ENCODE measurements at places on chromosomes 3 and 15.

- no peak for DNase-seq
These were observed 1.2 kb downstream of the STARD5 start for GRCh38 chr15:81322676-81323253.

- no peak for DNase-seq
These were observed at the start of gene ROBO2 for GRCh38 chr3:77039606-77040171. Gene ROBO2 (plus strand): TSS chr3:77040099. CDS start chr3:77040786, 687 bp downstream.

- DNase-seq, result no peak
These were observed 563.8 kb upstream of the ROBO1 start for GRCh38 chr3:80331494-80332170.

- DNase-seq, result no peak
These were observed 1.2 kb upstream of the ANP32A start for GRCh38 chr15:68821841-68822381.

DNA sequence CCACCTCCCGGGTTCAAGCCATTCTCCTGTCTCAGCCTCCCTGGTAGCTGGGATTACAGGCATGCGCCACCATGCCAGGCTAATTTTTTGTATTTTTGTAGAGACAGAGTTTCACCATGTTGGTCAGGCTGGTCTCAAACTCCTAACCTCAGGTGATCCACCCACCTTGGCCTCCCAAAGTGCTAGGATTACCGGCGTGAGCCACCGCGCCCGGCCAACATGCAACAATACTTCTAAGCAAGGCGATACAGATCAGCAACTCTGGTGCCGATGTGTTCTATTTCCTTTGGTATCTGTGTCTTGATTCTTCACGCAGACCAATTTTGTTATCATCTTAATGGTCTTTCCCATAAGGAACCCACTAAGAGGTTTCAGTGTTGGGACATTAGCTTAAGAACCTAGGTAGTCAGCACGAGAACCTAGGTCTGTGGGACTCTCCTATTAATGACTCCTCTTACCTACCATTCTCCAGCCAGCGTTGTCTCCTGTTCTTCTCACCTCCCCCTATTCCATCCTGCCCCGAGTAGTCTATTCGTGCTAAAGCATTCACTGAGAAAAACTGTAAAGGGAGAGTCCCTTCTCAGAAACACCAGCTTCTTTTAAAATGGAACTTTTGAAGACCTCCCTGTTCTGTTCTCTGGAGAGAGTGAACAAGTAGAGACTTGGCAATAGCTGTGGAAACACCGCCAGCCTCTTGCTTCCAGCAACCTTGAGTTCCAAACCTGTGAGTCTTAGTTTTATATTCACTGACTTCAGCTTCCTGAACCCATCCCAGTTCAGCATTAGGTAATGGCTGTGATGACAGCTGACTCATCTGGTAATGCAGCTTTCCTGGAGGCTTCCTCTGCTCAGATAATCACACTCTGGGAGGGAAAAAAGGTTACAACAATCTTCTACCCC lies 61.2 kb downstream of the TSC22D2 start:
- DNase-seq, result peak; percentile 94

DNA sequence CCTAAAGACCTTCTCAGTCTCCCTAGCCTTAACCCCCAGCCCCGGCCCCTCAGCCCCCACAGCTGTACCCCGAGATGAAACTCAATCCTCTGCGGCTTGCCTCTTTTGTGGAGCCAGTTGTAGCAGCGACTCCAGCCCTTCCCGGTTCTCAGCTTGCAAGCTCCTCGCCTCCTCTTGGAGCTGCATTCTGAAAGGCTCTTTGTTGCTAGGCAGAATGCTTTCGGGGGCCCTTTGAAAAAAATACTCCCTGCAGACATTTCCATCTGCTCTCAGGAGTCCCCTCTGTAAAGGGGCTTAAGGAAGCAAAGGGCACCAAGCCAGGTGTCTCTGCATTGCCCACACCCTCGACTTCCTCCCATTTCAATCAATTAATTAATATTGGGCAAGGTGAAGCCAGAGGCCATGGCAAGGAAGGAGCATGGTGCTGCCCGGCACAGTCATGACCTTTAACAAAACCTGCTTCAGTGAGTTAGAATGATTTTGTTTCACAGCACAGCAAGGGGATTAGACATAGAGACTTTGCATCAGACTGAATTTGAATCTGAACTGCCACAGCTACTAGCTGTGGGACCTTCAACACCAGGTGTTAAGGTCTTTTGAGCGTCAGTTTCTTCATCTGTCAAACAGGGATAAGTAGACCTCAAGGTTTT lies 65.5 kb downstream of the SRGAP3 start:
- no peak for DNase-seq

- no peak for DNase-seq
These were observed 45.5 kb downstream of the NEK11 start for GRCh38 chr3:131072099-131072559.

GRCh38 chr3:118128886-118129285 lies 905.8 kb downstream of the IGSF11 start:
- no peak for DNase-seq

- no peak for DNase-seq
These were observed 74.1 kb downstream of the MME start for GRCh38 chr3:155154255-155154654.

DNA sequence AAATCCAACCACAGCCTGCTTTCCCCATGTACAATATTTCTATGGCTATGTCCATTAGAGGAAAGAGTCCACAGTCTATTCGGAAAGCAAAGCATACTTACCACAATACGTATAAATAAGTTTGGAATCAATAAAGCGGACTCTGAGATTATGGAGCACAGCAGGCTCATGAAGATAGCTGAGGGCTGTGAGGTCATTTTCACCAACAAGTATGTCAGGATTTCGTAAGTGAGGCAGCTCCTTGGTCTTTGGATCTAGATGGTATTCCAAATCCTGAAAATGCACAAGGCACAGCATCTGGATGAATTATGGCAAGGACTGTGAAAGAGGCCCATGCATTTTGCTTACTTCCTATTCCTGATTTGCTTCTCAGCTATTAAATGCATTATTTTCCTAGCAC lies 100.4 kb downstream of the MYO5A start:
- DNase-seq, result no peak

- no peak for DNase-seq
These were observed 468.9 kb upstream of the CCDC54 start for GRCh38 chr3:106908181-106908938.

DNA sequence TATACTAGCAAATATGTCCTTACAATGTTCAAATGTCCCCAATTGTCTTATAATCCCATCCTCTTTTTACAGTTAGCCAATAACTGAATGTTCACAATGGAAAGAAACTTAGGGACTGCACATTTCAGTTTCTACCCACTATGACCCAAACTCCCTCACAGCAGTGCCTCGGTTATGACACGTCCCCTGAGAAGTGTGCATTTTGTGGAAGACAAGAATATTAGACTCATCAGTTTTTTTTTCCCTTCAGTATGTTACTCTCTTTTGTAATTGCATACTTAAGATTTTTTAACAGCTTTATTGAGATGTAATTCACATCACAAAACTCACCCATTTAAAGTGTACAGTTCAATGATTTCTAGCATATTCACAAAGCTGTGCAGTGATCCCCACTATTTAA lies 64.8 kb downstream of the IGF2BP2 start:
- DNase-seq, result no peak

GRCh38 chr3:104676241-104676640 lies 690.5 kb upstream of the ALCAM start:
- DNase-seq, result no peak

- no peak for DNase-seq
These were observed at the start of gene SH3GL3 for GRCh38 chr15:83446904-83447709. Gene SH3GL3 (plus strand): TSS chr15:83447341. CDS start chr15:83447534, 193 bp downstream.

- DNase-seq, result peak; percentile 5
These were observed 237.8 kb upstream of the GADL1 start for GRCh38 chr3:31132132-31132769.

- no peak for DNase-seq
These were observed 41.7 kb upstream of the PCSK6 start for GRCh38 chr15:101531170-101531569.

DNA sequence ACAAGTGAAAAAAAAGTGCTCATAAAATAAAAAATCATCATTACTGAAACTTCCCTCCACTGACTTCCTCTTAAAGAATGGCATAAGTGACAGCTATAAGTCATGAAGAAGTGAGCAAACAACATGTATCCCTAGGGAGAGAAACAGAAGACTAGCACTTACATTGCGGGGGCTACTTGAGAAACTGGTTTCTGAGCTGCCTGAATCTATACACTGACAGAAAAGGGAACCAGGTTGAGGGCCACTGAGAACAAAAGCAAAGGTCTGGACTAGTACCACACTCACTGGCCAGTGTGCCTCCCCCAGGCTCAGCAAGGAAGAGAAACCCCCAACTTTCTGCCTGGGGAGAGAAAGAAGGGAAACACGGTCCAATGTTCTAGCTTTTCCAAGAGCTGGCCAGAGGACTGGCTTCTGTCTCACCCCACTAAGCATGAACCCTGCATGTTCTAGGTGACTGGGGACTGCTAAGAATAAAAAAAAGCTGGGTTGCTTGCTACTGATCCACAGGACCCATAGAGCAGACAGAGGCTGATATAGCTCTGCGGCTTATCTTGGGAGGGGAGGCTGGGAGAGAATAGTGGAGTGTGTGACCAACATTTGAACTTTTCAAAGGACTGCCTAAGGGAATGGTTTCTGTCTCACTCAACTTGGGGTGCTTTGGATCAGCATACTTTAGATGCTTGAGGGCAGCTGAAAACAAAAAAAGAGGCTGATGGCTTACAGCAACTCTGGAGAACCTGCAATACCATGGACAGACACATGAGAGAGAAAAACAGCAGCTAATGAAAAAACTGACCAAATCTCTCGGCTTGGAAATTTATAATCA lies 8.1 kb downstream of the RAD18 start:
- DNase-seq, result no peak

DNA sequence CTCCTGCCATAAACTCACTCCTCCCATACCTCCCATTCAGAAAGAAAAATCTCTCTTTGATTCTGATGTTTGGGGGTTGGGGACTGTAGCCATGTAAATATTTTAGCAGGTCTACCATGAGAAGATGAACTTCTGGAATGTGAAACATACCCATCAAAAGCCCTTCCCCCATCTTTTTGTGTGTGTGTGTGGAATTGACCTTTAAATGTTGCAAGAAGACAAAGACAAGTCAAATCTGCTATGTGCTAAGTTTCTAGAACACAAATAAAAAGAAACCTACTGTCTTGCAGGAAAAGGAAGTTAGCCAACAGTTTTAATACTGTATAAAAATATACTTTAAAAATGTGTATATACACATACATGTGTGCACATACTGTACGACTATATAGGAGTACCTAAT lies 29.7 kb upstream of the USP50 start:
- DNase-seq, result no peak

GRCh38 chr3:42668793-42669217 lies 15.3 kb downstream of the ZBTB47 start:
- DNase-seq, result no peak

GRCh38 chr3:195855471-195856409 lies 44.0 kb upstream of the MUC4 start:
- DNase-seq, result no peak

- no peak for DNase-seq
These were observed 1066.5 kb downstream of the PLOD2 start for GRCh38 chr3:145094355-145094941.

All from Panc1 (cell line).